ENCODE measurements at places on chromosomes 11 and 22. TPM values are rescaled to one million over a fixed set of nuclear protein-coding genes. Genes with fewer than 3 reads are reported as not detected.

The MYBPC3 gene
- total RNA-seq = not detected

DNA sequence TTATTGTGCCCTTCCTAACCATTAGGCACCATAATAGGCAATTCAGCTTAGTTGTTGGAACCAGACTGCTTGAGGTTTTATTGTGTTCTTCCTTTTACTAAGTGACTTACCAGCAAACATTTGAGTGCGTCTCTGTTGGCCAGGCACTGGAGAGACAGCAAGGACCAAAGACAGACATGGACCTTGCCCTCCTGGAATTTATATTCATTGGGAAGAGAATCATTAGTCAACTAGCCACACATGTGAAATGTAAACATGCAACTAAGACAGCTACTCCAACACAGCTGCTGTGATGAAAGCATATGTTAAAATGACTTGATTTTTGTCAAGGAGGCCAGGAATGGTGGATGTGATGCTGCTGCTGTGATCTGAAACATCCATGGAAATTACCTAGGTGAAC is 106.4 kb downstream of the TRAF6 start:
- DNase-seq = no peak
- H3K4me3 ChIP-seq = no peak overlapping the region
- H3K36me3 ChIP-seq = no peaks in the 10 kb centered on the region
- no peak overlapping the region for H3K27ac ChIP-seq
- H3K27me3 ChIP-seq = no peaks in the 10 kb centered on the region

- peak overlapping the region; percentile 85 for H3K27ac ChIP-seq
- H3K36me3 ChIP-seq = peaks cover 75% of the 10 kb centered on the region
- H3K27me3 ChIP-seq = no peaks in the 10 kb centered on the region
- H3K4me1 ChIP-seq = peaks cover 87% of the 10 kb centered on the region
Measured at GRCh38 chr11:76790251-76790650, 7.1 kb downstream of the TSKU start.

DNA sequence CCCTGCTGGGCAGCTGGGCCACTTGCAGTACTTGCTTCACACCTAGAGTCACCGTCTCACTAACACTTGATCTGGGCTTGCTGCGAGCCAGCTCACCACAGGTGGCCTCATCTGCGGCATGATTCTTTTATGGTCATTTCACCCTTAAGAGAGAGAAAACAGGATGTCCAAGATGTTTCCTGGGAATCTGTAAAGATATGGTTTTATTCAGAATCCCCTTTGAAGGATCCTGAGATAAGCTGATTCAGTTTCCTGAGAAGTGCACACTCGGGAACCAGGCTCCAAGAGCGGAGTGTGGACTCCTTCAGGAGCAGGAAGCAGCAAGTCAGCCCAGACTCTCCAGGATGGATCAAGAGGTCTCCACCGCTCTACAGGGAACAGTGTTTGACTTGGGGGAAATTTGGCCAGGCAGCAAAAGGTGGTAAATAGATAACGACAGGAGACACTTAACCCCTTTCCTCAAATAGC is 21.8 kb upstream of the TP53AIP1 start:
- no peak for DNase-seq
- H3K27me3 ChIP-seq = no peaks in the 10 kb centered on the region
- no peaks in the 10 kb centered on the region for H3K4me1 ChIP-seq
- no peak overlapping the region for H3K4me3 ChIP-seq

The MEI1 gene
- total RNA-seq = 0.55 TPM

DNA sequence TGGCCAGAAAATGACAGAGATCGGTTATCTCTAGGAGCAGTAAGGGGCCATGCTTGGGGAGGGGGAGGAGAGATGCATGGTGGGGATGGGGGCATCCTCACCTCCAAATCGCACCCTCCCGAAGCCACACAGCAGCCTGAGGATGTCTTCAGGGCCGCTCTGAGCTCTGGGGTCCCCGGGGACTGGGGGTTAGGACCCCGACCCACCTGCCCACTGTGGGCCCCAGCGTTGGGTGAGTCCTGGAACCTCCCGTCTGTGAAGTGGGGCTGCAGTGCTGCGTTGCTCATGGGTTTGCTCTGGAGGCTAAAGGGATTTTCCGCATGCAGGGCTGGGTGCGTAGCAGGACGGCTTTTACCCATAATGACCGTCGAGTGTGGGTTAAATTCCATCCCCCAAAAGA is 1046.3 kb downstream of the BRD1 start:
- no peak overlapping the region for H3K4me3 ChIP-seq
- H3K27ac ChIP-seq = no peak overlapping the region
- H3K36me3 ChIP-seq = no peaks in the 10 kb centered on the region
- peaks cover 89% of the 10 kb centered on the region for H3K27me3 ChIP-seq

DNA sequence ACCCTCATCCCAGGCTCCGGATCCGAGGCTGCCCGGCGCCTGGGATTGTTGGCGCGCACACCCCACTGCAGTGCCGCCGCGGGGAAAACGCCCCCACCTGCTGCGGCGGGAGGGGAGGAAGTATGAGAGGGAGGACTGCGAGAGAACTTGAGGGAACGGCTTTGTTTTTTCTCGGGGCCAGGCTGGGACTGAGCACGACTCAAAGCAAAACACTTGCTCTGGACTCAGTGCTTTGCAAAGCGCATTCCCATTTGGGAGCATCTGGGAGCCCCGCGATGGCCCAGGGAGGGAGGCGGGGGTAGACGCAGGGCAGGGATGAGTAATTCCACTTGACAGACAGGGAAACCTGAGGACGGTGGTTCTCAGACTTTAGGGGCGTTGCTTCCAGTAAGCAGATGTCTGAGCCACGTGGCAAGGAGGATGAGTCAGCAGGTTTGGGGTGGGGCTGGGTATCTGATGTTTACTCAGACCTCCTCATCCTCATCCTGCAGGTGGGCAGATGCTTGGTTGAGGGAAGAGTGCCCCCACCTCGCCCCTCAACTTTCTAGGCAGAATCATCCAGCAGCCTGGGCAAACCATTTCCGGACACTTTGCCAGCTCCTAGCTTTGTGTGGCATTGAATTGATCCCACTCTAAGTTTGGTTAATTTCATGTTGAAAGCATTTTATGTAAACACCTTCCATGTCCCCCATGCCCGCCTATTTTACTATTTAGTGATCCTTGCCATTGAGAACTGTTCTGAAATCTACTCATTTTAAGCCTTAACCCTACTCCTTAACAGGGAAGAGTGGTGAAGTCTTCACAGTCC is 1.5 kb downstream of the MIAT start:
- H3K36me3 ChIP-seq = no peaks in the 10 kb centered on the region
- H3K4me3 ChIP-seq = peak overlapping the region; percentile 36
- peak; percentile 68 for DNase-seq
- H3K27ac ChIP-seq = peak overlapping the region; percentile 11

DNA sequence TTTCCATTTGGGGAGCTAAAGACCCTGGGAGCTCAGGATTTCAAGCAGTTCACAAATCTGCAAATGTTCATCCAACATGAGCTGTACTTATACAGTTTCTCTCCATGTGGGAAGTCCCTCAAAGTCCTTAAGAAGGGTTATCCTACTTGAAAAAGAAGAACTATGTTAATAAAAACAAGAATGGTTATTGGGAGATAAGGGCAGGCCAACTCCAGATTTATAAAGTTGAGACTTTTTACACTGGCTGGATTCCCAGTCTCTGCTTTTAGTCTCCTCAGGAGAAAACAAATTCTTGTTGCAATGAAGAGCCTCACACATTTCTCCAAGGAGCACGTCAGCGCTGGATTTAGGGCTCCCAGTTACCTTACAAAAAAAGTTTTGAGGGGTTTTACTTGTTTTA is 34.2 kb upstream of the CTTN start:
- H3K27me3 ChIP-seq = no peaks in the 10 kb centered on the region
- H3K4me3 ChIP-seq = no peak overlapping the region
- no peak overlapping the region for H3K27ac ChIP-seq
- peaks cover 36% of the 10 kb centered on the region for H3K36me3 ChIP-seq

- H3K27me3 ChIP-seq = no peaks in the 10 kb centered on the region
- no peak for DNase-seq
- H3K4me1 ChIP-seq = no peaks in the 10 kb centered on the region
- no peak overlapping the region for H3K4me3 ChIP-seq
- H3K36me3 ChIP-seq = no peaks in the 10 kb centered on the region
Measured at GRCh38 chr11:112644410-112645131, 316.6 kb upstream of the NCAM1 start.

The NRIP3 gene
- 1.1 TPM for total RNA-seq

GRCh38 chr11:100247704-100248103 is 439.4 kb upstream of the ARHGAP42 start:
- no peaks in the 10 kb centered on the region for H3K27me3 ChIP-seq
- no peak for DNase-seq
- no peaks in the 10 kb centered on the region for H3K4me1 ChIP-seq
- no peak overlapping the region for H3K4me3 ChIP-seq

DNA sequence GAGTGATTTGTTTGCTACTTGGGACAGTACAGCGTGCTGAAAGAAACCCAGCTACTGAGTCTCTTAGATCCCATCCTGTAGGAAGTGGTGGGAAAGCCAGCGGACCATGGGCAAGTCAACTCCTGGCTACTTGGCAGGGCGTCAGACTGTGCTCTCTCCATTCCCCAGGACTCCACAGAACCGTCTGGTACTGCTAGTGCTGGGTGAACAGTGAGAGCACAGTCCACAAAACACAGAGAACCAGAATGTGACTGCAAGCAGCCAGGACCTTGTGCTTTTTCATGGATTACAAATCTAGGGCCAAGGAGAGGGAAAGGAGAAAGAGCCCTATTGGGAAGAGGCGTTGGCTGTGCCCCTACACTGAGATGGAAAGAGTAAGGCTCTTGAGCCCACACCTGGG is 10.2 kb downstream of the BID start:
- H3K27me3 ChIP-seq = no peaks in the 10 kb centered on the region
- H3K27ac ChIP-seq = no peak overlapping the region
- no peaks in the 10 kb centered on the region for H3K4me1 ChIP-seq
- no peaks in the 10 kb centered on the region for H3K36me3 ChIP-seq
- no peak for DNase-seq

GRCh38 chr22:44723801-44724200 is 21.8 kb downstream of the PRR5 start:
- H3K27ac ChIP-seq = no peak overlapping the region
- H3K36me3 ChIP-seq = no peaks in the 10 kb centered on the region
- no peaks in the 10 kb centered on the region for H3K27me3 ChIP-seq
- no peak overlapping the region for H3K4me3 ChIP-seq

DNA sequence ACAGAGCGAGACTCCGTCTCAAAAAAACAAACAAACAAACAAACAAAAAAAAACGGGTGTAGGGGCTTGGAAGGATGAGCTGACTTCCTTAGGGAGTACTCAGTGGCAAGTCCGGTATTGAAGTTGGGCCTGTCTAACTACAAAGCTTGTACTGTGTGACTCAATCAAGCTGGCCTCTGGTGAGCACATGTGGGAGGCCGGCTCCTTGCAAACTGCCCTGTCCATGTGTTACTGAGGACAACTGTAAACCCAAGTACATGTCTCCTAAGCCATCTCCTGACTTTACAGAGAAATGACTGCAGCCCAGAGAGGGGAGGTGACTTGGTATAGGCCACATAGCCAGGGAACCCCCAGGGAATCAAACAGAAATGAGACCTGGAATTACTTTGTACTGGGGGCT is 11.6 kb downstream of the RIBC2 start:
- peaks cover 26% of the 10 kb centered on the region for H3K4me1 ChIP-seq
- H3K36me3 ChIP-seq = no peaks in the 10 kb centered on the region
- H3K27ac ChIP-seq = peak overlapping the region; percentile 44
- no peaks in the 10 kb centered on the region for H3K27me3 ChIP-seq
- DNase-seq = no peak

GRCh38 chr22:40727964-40728615 is 48.8 kb downstream of the MCHR1 start:
- no peaks in the 10 kb centered on the region for H3K27me3 ChIP-seq
- peaks cover 19% of the 10 kb centered on the region for H3K4me1 ChIP-seq
- no peaks in the 10 kb centered on the region for H3K36me3 ChIP-seq
- no peak for DNase-seq
- no peak overlapping the region for H3K27ac ChIP-seq

GRCh38 chr11:72812967-72813739 is 1.1 kb upstream of the ATG16L2 start:
- peak overlapping the region; percentile 74 for H3K27ac ChIP-seq
- peak; percentile 59 for DNase-seq
- H3K27me3 ChIP-seq = no peaks in the 10 kb centered on the region
- H3K4me1 ChIP-seq = peaks cover 43% of the 10 kb centered on the region
- peak overlapping the region; percentile 85 for H3K4me3 ChIP-seq

DNA sequence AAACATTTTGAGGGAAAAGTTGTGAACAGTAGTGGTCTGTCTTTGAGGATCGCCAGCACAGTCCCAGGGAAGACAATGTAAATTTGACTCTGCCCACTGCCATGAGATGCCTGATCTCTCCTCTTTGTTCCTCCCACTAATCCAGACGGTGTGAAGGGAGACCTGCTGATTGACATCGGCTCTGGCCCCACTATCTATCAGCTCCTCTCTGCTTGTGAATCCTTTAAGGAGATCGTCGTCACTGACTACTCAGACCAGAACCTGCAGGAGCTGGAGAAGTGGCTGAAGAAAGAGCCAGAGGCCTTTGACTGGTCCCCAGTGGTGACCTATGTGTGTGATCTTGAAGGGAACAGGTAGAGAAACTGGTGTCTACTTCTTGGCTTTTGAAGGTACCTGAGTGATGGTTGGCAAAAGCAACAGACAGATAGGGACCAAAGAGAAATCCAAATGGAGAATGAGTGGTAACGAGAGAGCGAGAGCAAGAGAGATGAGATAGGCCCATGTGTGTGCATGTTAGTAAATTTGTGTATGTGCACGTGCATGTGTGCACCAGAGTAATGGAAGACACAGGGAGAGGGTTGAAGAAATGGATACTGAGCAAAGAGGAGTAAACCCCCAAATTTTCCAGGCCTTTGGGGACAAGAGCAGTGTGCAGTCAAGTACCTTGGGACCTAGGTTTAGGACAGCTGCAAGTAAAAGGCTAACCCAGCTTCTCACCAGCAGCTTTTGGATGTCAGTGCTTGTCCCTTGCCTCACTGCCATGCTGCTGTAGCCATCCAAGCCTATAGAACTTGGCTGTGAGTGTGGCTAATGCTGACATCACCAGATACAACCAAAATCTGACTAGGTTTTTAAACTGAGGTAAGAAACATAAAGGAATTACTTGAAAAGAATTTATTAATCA is 1.9 kb downstream of the NNMT start:
- H3K27me3 ChIP-seq = no peaks in the 10 kb centered on the region
- no peak for DNase-seq
- no peaks in the 10 kb centered on the region for H3K36me3 ChIP-seq
- H3K4me1 ChIP-seq = peaks cover 5% of the 10 kb centered on the region
- no peak overlapping the region for H3K4me3 ChIP-seq
- H3K27ac ChIP-seq = no peak overlapping the region

The PLAAT5 gene
- not detected for total RNA-seq

DNA sequence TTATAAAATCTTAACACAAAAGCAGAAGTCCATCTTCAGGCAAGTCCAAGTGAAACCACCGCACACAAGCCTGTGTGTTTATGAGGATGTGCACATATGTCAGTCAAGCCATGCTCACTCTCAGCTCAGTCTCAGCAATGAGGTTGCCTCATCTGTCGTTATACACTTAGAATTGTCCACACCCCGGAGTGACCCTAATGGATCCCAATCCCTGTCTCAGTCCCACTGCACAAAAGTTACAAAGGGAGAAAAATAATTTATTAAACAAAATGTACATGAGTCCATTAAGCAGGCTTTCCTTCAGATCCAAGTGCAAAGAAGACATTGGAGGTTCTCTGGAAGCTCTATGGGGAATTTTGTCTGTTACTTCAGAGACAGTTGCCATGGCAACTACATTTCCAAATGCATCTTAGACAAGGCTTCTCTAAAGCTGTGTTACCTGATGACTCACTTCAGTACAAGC is 24.4 kb downstream of the OR8B12 start:
- H3K36me3 ChIP-seq = no peaks in the 10 kb centered on the region
- H3K4me3 ChIP-seq = no peak overlapping the region
- peaks cover 25% of the 10 kb centered on the region for H3K27me3 ChIP-seq
- no peaks in the 10 kb centered on the region for H3K4me1 ChIP-seq
- no peak overlapping the region for H3K27ac ChIP-seq
- DNase-seq = no peak

The TESMIN gene
- total RNA-seq = 23.9 TPM

All from PC-9 (cell line).